ENCODE measurements at places on chromosomes 5 and 9.

GRCh38 chr9:68802525-68803015 is 97.5 kb downstream of the PIP5K1B start:
- no peak for DNase-seq

DNA sequence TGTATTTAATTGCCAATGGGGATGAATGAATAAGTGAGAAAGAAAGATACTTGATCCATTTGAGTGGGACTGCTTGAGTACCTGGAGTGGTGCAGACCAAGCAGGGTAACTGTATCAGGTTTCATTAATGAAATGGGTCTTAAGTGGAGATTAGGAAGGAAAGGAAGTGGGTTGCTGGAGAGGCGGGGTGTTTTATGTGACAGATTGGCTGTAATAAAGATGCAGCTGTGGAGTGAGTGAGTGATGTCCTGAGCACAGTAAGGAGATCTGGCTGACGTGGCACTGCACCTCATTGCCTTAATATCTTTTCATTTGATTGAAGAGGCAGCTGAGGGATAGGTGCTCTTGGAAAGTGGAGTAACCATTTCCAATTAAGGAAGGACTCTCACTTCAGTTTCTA is 161.0 kb upstream of the CCDC152 start:
- no peak for DNase-seq

DNA sequence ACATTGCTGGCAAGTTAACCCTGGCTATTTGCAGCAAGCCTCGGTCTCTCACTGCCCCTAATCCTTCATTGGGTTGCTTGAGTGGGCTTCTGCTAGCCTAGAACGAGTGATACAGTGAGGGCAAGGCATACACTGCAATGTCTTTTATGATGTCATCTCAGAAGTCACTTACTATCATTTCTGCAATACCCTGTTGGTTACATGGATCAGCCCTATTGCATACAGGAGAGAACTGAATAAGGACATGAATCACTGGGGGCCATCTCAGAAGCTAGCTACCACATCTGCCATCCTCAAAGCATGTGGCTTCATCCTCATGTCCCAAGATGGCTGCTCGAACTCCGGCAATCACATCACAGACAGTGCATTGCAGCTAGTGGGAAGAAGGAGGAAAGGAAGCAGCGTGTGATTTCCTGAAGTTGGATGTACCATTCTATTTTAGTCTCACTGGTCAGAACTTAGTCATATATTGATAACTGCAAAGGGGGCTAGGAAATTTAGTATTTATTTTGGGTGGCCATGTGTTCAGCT is 33.3 kb upstream of the CDKN2AIPNL start:
- DNase-seq: no peak

- no peak for DNase-seq
These were observed 138.4 kb upstream of the ZNF618 start for GRCh38 chr9:113737517-113738271.

DNA sequence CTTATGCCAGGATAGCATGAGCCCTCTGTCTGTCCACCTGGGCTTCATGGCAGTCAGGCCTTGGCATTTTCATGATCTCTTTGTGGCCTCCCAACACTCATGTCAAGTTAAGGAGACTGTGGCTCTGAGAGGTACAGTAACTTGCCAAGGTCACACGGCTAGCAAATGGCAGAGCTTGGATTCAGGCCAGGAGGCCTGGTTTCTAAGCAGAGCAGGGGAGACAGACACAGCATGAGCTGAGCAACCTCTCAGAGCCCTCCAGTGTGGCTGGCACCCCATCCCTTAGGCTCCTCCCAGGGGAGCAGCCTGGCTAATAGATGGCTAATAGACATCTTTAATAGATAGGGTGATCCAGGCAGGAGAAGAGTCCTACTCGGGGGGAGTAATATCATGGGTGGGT is 4.1 kb downstream of the SYNPO start:
- DNase-seq: no peak

DNA sequence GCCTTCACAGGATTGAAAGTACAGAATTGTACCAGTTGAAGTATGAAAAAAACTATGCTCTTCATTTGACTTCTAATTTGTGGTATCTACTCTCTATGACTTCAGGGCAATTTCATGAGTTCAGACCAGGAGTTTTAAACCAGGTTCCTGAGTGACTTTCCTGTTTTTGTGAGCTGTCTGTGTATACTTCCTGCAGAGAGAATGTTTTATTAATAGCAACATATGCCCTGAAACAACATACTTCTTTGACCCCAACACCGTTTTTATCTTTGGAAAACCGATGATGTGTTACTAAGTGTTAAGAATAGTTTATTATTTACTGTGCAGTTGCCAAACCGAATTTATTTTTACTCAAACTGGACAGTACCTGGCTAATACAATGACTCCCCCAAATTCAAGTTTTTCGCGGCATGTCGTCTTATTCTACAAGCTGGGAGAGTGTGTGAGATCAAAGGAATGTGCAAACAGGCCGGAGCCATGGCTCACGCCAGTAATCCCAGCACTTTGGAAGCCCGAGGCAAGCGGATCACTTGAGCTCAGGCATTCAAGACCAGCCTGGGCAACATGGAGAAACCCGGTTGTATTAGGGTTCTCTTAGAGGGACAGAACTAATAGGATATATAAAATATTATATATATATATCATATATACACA is 58.7 kb upstream of the ERBIN start:
- no peak for DNase-seq

DNA sequence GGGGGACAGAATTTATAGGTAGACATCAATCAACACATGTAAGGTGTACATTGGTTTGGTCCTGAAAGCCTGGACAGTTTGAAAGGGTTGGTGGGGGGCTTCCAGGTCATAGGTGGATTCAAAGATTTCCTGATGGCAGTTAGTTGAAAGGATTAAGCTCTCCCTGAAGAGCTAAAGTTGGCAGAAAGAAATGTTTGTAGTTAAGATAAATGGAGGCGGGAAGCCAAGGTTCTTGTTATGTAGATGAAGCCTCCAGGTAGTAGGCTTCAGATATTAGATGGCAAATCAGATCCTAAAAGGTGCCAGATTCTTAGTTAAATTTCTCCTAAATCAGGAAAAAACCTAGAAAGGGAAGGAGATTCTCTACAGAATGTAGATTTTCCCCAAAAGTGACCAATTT is 9.0 kb upstream of the LRRTM2 start:
- no peak for DNase-seq

- no peak for DNase-seq
These were observed 99.0 kb downstream of the MUSK start for GRCh38 chr9:110767559-110768063.

GRCh38 chr5:22998774-22999173 is 145.6 kb upstream of the CDH12 start:
- DNase-seq: no peak

Data from CD4-positive, alpha-beta T cell treated with Interleukin-15 for 1 hour (primary cell).